ENCODE measurements at places on chromosomes 3 and 15. TPM values are rescaled to one million over a fixed set of nuclear protein-coding genes. Genes with fewer than 3 reads are reported as not detected.

The IQCH gene
- 1.7 TPM for total RNA-seq

The SGO1 gene
- total RNA-seq, result 25.6 TPM

The CLDN11 gene
- total RNA-seq, result not detected

The ST3GAL6 gene
- total RNA-seq, result not detected

The GTPBP8 gene
- 28.0 TPM for total RNA-seq

The MME gene
- not detected for total RNA-seq

The CASR gene
- not detected for total RNA-seq

DNA sequence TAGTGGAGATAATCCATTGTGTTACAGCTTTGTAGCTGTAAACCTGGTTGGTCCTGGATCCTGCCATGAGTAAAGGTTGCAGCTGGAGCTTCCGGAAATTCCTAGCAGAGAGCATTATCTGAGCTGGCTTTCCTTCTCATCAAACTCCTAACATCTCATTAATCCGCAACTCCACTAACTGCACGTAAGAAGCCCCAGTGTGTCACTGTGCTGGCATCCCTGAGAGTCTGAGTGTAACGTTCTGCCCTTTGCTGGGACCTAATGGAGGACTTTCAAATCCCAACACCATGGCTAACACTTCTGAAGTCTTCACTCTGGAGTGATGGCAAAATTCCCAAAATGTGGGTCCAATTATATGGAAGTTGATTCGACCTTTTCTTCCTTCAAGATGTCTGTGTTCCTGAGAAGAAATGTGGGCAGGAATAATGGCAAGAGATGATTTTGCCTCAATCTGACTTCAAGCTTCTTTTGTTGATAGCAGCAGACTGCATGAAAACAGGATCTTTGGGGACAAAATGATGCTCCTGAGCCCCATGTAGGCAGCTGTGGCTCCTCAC is 9.6 kb upstream of the TRPM1 start:
- no peak for DNase-seq
- no peak overlapping the region for H3K4me3 ChIP-seq
- no peaks in the 10 kb centered on the region for H3K4me1 ChIP-seq
- no peak overlapping the region for H3K27ac ChIP-seq
- no peaks in the 10 kb centered on the region for H3K36me3 ChIP-seq

GRCh38 chr15:28904003-28904402 is 18.2 kb downstream of the APBA2 start:
- H3K4me3 ChIP-seq, result no peak overlapping the region
- no peaks in the 10 kb centered on the region for H3K36me3 ChIP-seq

- DNase-seq, result no peak
- no peaks in the 10 kb centered on the region for H3K4me1 ChIP-seq
- peaks cover 1% of the 10 kb centered on the region for H3K27me3 ChIP-seq
- no peaks in the 10 kb centered on the region for H3K36me3 ChIP-seq
- H3K4me3 ChIP-seq, result no peak overlapping the region
These were observed 154.3 kb upstream of the ARPP21 start for GRCh38 chr3:35484929-35485530.

- peak overlapping the region; percentile 25 for H3K27ac ChIP-seq
- DNase-seq, result no peak
- H3K4me1 ChIP-seq, result peaks cover 36% of the 10 kb centered on the region
- H3K4me3 ChIP-seq, result peak overlapping the region; percentile 62
These were observed 3.9 kb downstream of the ZIC1 start for GRCh38 chr3:147412917-147413685.

- H3K4me3 ChIP-seq, result no peak overlapping the region
- no peaks in the 10 kb centered on the region for H3K27me3 ChIP-seq
- no peaks in the 10 kb centered on the region for H3K36me3 ChIP-seq
- H3K27ac ChIP-seq, result no peak overlapping the region
- no peak for DNase-seq
These were observed 258.3 kb downstream of the C3orf38 start for GRCh38 chr3:88408097-88408496.

- no peak overlapping the region for H3K4me3 ChIP-seq
- no peak overlapping the region for H3K27ac ChIP-seq
- no peaks in the 10 kb centered on the region for H3K4me1 ChIP-seq
- no peak for DNase-seq
- no peaks in the 10 kb centered on the region for H3K27me3 ChIP-seq
These were observed 443.4 kb upstream of the CDIN1 start for GRCh38 chr15:36136049-36136448.

- H3K27me3 ChIP-seq, result no peaks in the 10 kb centered on the region
- H3K4me1 ChIP-seq, result no peaks in the 10 kb centered on the region
- no peaks in the 10 kb centered on the region for H3K36me3 ChIP-seq
These were observed 381.1 kb downstream of the OXSM start for GRCh38 chr3:26171006-26171405.

DNA sequence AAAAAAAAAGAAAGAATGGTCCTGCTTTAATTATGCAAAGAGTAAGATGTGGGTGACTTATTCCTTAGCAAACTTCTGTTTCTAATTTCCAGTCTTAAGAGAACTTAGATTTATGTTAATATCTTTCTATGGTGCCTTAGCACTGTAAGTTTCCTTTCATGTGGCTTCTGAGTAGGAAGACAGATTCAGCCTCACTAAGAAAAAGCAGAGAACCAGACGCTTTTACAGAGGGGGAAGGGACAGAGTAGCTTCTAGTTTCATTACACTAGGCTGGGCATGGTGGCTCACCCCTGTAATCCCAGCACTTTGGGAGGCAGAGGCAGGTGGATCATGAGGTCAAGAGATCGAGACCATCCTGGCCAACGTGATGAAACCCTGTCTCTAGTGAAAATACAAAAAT is 95.0 kb downstream of the DHX30 start:
- H3K4me1 ChIP-seq, result peaks cover 9% of the 10 kb centered on the region
- no peak overlapping the region for H3K27ac ChIP-seq
- no peak overlapping the region for H3K4me3 ChIP-seq
- H3K36me3 ChIP-seq, result peaks cover 4% of the 10 kb centered on the region
- H3K27me3 ChIP-seq, result no peaks in the 10 kb centered on the region

DNA sequence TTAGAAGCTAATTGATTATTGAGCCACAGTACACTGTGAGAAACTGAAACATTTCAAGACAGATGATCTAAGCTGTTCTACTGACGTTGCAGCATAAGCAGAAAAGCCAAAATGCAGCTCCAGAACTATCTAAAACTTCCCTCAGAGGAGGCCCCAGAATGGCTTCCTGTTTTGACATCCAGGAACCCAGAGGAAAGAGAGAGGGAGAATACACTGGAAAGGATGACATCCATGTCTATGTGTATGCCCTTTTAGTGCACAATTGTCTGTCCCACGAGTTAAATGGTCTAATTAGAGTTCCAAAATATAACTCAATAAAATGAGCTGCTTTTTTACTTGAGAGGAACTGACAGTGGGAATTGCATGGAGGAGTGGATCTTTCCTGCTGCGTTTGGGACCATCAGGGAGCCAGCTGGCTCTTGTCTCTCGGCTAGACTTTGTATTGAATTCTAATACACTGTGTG is 688.1 kb downstream of the ZNF385D start:
- H3K27ac ChIP-seq, result no peak overlapping the region
- no peaks in the 10 kb centered on the region for H3K27me3 ChIP-seq
- H3K36me3 ChIP-seq, result no peaks in the 10 kb centered on the region
- no peaks in the 10 kb centered on the region for H3K4me1 ChIP-seq

GRCh38 chr3:153970047-153970446 is 151.1 kb upstream of the ARHGEF26 start:
- H3K27ac ChIP-seq, result no peak overlapping the region
- no peaks in the 10 kb centered on the region for H3K36me3 ChIP-seq
- H3K4me3 ChIP-seq, result no peak overlapping the region
- DNase-seq, result no peak
